ENCODE measurements at places on chromosomes 16 and 17. TPM values are rescaled to one million over a fixed set of nuclear protein-coding genes. Genes with fewer than 3 reads are reported as not detected.

- peaks cover 4% of the 10 kb centered on the region for H3K4me1 ChIP-seq
- no peak overlapping the region for H3K27ac ChIP-seq
- H3K27me3 ChIP-seq: peaks cover 7% of the 10 kb centered on the region
- DNase-seq: no peak
These were observed 50.8 kb downstream of the AKAP1 start for GRCh38 chr17:57135789-57136291.

GRCh38 chr17:73850426-73850825 is 206.2 kb upstream of the SDK2 start:
- H3K4me1 ChIP-seq: no peaks in the 10 kb centered on the region
- no peak overlapping the region for H3K27ac ChIP-seq
- no peak for DNase-seq
- no peak overlapping the region for H3K4me3 ChIP-seq
- H3K36me3 ChIP-seq: no peaks in the 10 kb centered on the region

DNA sequence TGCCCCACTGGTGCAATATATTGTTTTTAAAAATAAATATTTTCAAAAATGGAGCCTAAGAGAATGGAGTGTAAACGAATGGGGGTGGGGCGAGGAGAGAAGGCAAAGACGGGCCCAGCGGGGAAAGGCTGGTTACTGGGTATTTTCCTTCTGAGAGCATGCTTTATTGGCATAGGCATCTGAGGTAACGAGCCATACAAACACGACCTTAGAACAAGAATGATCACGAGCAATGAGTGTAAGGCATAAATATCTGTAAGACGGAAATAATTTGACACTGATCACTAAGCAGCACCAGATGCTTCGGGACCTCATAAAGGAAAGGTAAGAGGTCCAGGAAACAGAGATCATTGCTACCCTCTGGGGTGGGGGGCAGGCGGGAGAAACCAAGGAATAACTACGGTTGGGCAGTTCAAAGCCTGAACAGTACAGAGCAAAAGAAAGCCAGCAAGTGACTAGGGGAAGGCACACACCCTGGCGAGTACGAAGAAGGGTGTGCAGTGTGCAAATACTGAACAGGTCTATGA is 959 bp downstream of the SSH2 start:
- H3K4me3 ChIP-seq: no peak overlapping the region
- H3K4me1 ChIP-seq: peaks cover 16% of the 10 kb centered on the region
- no peak overlapping the region for H3K27ac ChIP-seq
- H3K36me3 ChIP-seq: peaks cover 3% of the 10 kb centered on the region

GRCh38 chr17:556431-556995 is 158.1 kb downstream of the VPS53 start:
- no peaks in the 10 kb centered on the region for H3K27me3 ChIP-seq
- peaks cover 33% of the 10 kb centered on the region for H3K36me3 ChIP-seq
- no peak for DNase-seq
- no peak overlapping the region for H3K27ac ChIP-seq

The HYDIN gene
- not detected for total RNA-seq

The HOXB5 gene
- not detected for total RNA-seq

All from activated CD8-positive, alpha-beta T cell treated with anti-CD3 and anti-CD28 coated beads, Interleukin-2, amount 10 ng/mL, durations not matched to agents 7 days and 5 days (primary cell).